ENCODE measurements at places on chromosomes 6 and 20. TPM values are rescaled to one million over a fixed set of nuclear protein-coding genes. Genes with fewer than 3 reads are reported as not detected.

- DNase-seq = no peak
Observed at GRCh38 chr20:59809630-59810448, 123.6 kb downstream of the SYCP2 start.

- DNase-seq = no peak
Observed at GRCh38 chr20:22586645-22587310, 2.4 kb upstream of the FOXA2 start.

GRCh38 chr6:71414486-71414885, 125.9 kb downstream of the OGFRL1 start:
- DNase-seq = no peak

DNA sequence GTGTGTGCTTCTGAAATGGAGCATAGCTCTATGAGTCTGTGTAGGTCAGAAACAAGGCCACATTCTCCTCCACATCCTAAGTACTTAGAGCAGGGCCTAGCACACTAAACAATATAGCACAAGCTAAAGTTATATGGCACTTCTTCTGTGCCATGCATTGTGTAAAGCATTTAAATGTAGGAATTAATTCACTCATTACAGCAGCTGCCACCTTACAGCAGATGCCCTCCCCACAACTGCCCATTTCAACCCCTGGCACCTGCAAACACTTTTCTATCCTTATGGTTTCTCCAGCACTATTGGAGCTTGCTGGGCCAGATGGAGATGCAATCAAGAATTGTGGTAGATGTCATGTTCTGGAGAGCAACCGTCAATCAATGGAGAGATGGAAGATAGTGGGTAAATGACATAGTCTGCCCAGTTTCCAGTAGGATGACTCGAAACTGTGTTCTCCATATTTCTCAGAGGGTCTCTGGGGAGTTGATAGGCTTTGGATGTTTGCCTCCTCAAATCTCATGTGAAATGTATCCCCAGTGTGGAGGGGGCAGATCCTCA, 373.7 kb downstream of the DOK5 start:
- DNase-seq = no peak

DNA sequence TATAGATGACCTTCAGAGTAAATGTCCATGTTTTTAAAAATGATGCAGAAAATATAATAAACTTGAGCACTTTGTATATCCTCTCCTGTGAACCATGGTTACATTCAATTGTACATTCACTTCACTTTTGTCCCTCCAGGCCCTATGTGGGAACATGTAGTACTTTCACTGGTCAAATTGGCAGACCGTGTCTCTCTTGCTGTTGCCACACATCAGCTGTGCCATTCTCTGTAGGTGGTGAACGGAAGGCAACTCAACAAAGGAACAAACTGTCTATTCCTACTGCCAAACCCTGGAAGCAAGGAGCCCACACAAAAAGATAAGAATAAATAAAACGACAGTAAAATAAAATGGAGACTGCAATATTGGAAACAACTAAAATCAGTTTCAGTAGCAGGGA, 2.0 kb downstream of the ROS1 start:
- no peak for DNase-seq

DNA sequence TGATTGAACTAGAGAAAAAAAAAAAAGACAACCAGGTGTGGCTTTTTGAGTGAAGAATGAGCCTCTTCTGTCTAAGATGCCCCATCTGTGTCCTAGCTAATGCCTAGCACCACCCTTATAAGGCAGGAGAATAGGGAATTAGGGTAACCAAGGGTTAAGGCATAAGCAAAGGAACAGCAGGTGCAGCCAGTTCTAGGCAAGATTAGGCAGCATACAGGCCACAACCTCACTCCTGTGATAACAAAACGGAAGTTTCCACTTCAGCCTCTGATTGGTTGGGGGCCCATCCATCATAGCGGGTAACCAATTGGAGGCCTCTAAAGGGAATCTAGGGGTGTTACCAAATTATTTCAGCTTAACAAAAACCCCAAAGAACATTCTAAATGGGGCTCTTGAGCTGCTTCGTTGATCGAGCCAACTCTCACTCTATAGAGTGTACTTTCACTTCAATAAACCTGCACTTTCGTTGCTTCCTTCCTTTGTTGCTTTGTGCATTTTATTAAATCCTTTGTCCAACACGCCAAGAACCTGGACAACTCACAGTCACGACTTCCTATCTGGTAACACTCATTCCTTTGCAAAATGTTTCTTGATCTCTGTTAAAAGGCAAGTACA, 61.9 kb upstream of the TAGAP start:
- peak; percentile 82 for DNase-seq

The MAPK14 gene
- polyA plus RNA-seq = 65.0 TPM

The GJA10 gene
- polyA plus RNA-seq = not detected

Data from CD4-positive, CD25-positive, alpha-beta regulatory T cell (primary cell).